Left ventricle myocardium inferior (tissue), 1 donor: ENCODE measurements at places on chromosomes 4 and X. TPM values are rescaled to one million over a fixed set of nuclear protein-coding genes. Genes with fewer than 3 reads are reported as not detected.

Gene USP46
- total RNA-seq = 76.4 TPM

Gene UGT2B17
- not detected for total RNA-seq

- no peak for DNase-seq
Measured at GRCh38 chr4:81081156-81081555, 50.6 kb downstream of the BMP3 start.

- no peak for DNase-seq
Measured at GRCh38 chr4:53522334-53522733, 69.0 kb downstream of the LNX1 start.

DNA sequence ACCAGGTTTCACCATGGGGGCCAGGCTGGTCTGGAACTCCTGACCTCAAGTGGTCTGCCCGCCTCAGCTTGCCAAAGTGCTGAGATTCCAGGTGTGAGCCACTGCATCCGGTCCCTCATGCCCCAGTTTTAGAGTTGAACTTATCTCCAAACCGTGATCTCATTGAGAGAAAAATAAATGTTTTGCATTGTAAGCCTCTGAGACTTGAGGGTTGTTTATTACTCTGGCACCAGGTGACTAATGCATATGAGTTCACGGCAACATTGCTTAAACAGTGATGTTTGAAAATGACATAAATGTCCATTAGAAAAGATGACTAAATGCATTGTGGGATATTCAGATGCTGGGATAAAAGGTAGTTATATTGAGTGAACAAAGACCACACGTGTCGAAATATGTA is 22.9 kb upstream of the FAT1 start:
- DNase-seq = no peak

GRCh38 chr4:1754336-1754735 is 33.0 kb downstream of the TACC3 start:
- no peak for DNase-seq

GRCh38 chr4:83152746-83153145 is 38.2 kb upstream of the PLAC8 start:
- DNase-seq = no peak
